H7 (cell line): ENCODE measurements at places on chromosomes 3 and 15. TPM values are rescaled to one million over a fixed set of nuclear protein-coding genes. Genes with fewer than 3 reads are reported as not detected.

- peak; percentile 15 for DNase-seq
Measured at GRCh38 chr3:53616321-53616720, 121.9 kb downstream of the CACNA1D start.

GRCh38 chr3:172061724-172062184, 22.4 kb downstream of the FNDC3B start:
- no peak for DNase-seq

DNA sequence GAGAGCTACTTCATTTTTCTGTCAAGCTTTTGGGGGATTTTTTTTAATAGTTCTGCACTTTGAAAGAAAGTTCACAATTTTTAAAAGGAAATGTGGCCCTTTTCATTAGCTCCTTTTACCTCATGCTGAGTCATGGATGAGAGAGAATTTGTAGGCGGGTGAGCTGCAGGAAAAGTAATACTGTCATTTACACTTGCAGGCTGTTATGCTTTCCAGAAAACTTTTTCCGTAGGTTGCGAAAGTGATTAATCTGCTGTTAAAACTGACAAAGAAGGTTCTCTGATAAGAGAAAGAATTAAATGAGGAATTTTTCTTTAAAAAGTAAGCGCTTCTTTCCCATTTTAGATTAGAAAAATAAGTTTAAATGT, 430.2 kb downstream of the LPP start:
- no peak for DNase-seq

The RAP2B gene
- total RNA-seq, result 13.7 and 16.4 TPM in 2 replicates
